ENCODE measurements at places on chromosomes 11 and 22. TPM values are rescaled to one million over a fixed set of nuclear protein-coding genes. Genes with fewer than 3 reads are reported as not detected.

The TTC36 gene
- polyA plus RNA-seq = 0.16 TPM

The RNF141 gene
- polyA plus RNA-seq = 7.2 TPM

The MFNG gene
- 8.9 TPM for polyA plus RNA-seq

The CCDC89 gene
- 0.29 TPM for polyA plus RNA-seq
